ENCODE measurements at places on chromosomes 1 and 21.

DNA sequence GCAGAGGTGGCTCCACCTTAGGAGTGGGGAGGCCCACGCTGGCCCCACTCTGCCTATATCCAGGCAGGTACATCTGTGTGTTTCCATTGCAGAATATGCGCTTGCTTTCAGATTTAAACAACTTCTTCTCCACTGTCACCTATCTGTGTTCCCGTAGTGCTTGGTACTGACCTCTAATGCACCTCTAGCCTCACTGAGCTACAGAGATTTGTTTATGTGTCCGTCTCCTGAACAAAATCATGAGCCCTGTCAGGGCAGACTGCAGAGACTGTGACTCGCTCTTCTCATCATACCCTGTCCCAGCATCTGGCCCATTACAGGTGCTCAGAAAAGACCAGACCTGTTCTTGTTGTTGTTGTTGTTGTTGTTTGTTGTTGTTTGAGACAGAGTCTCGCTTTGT, 14.5 kb upstream of the LRRC38 start:
- DNase-seq = no peak

DNA sequence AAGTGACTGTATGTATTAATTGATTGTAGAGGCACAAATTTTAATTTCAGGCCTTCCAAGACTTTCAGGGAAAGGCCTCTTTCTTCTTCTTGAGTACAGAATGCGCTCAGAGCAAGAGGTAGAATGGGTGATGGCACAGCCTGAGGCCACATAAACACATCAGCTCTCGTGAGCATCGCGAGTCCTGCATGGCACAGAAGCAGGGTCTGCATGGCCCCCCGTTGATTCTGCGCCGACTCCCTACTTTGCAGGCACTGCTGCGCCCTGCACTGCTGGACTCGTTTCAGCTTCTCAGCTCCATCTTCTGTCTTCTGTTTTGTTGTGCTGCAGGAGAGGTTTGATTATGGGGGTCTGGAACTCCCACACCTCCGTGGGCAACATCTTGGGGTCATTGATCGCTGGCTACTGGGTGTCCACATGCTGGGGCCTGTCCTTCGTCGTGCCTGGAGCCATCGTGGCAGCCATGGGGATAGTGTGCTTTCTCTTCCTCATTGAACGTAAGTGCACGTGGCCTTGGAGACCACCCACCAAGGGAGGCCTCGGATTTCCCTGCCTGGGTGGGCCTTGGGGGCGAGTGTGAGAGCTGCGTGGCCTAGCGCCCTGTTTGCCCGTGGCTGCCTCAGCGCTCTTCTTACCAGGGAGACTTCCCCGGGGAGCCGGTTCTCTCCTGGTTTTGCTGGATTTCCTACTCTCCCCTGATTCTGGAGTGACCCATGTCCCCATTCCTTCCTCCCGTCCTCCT, 29.6 kb downstream of the SLC37A1 start:
- DNase-seq = no peak

DNA sequence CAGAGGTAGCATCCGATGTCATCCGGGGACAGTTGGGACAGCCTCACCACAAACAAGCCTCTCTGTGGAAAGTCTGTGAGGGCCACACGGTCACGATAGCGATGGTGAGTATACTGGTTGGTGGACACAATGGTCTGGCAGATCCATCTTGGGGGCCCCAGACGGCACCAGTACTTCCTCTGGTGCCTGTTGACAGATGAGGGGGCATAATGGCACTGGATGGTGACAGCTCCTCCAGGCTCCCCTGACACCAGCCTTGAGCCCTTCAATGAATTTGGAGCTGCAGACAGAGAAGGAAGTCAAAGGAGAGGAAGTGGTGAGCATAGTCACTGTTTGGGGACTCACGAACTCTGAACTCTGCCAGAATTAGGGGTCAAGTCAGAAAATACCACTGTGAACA, 8.0 kb downstream of the FCAMR start:
- no peak for DNase-seq

GRCh38 chr21:29365661-29366265, 67.0 kb downstream of the BACH1 start:
- peak; percentile 91 for DNase-seq

DNA sequence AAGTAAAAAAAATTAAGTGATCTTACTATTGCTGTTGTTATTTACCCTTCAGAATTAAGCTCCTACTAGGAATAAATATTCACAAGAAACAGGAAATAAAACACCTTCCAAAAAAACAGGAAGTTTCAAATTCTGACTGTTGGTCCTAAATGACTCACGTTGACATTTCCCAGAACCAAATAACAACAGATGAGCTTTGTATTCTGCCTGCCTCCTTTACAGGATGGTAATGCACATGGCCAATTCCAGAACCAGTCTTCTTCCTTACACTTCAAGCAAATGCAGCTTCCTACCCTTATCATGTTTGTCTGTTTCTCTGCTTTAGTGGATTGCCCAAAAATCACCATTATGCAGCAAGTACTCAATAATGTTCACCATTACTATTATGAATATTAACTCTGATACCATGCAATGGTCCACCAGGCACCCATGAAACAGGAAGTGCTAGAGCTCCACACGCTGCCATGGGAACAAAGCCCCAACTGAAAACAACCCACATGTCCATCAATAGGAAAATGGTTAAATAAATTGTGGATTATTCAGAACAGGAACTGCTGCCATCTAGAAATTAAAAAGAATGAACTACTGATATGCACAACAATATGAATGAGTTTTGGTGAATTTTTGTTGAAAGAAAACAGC, 8.9 kb downstream of the CASP9 start:
- no peak for DNase-seq

DNA sequence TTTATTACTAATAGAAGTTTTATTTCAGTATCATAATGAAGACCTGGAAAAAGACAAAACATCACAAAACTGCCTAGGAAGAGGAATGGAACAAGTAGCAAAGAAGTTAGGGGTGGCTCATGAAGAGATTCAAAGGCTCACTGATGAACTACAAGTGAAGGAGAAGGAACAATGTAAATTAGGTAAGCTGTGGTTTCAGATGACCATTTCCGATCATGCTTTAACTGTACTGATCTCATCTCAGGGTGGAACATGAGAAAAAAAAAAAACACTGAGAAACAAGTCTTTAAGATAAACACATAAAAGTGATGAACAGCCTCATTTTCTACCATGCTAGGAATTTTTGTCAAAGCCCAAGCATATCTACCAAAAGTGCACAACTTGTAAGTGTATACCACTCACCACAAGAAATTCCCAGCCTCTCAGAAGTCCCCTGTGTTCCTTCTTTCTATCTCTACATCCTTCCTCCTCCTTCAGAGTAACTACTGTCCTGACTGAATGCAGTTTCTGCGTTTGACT, 19.6 kb downstream of the CCDC30 start:
- no peak for DNase-seq

- no peak for DNase-seq
Observed at GRCh38 chr1:180119837-180120236, 34.8 kb upstream of the QSOX1 start.

GRCh38 chr21:23801292-23801691, 1806.0 kb downstream of the MRPL39 start:
- DNase-seq = no peak

DNA sequence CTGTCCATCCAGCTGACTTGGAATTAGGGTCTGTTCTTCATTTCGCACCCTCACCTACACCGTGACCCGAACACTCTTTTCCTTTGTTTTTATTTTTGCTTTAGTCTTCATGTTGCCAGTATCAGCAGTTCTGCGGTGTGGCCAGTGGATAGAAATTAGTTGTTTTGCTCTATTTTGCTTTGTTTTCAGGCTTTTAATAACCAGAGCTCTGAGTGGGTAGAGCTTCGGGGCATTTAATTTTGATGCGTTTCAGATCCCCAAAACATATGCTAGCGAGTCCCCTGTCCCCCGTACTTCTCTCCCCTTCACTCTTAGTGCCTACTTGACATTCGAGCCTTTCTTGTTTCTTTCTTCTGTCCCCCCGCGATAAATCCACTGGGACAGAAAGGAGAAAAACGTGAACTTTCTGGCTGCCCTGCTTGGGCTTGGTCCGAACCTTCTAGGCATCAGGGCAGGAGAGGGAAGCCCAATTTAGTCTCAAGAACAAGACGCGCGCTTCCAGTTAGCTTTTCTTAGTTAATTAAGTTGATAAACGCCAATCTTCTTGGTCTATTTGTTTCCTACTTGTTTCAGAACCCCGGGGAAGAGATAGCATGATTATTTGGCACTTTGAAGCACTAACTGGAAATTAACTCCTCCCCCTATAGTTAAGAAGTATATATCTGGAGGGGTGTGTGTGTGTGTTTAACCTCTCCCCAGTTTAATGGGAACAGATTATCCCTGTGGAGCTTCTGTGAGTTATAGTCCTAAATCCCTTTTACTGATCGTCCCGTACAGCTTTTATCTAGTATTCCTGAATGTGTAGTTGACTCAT, 839 bp downstream of the SWT1 start:
- DNase-seq = peak; percentile 36

DNA sequence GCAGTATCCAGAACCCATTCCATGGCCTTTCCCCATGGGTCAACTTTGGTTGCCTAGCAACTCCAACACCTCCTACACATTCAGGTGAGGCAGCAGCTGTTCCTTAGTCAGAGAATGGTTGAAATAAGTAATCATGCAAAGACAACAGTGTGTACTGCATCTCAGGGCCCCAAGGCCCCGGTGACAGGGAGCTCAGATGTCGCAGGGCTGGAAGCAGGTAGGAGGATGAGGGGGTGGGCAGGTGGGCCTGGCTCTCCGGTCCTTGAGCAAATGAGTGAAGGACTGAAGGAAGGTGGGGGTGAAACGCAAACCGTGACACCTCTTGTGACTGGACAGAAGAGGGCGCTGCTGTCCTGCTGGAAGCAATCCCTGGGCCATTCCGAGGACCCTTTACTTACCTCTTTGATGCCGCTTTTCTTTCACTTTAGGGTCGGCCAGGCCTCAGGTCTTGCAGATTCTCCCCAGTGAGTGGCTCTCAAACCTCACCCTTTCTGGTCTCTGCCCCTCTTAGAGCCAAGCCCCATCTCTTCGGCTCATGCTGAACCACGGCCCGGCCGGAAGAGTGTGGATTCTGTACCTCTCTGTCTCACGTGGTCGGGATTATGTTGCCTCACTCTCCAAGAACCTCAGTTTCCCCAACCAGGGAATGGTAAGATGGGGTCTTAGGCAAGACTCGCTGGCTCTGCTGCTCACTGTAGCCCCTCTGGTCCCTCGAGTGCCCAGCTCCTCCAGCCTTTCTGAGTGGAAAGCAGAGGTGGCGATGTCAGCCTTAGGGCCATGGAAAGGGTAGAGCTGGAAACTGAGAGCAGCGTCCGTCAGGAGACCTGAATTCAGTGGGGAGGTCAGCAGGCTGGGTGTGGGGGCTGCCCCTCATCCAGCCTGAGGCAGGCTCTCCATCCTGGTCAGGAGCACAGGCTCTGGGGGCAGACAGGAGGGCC, 5.6 kb upstream of the KCNA10 start:
- DNase-seq = peak; percentile 79

DNA sequence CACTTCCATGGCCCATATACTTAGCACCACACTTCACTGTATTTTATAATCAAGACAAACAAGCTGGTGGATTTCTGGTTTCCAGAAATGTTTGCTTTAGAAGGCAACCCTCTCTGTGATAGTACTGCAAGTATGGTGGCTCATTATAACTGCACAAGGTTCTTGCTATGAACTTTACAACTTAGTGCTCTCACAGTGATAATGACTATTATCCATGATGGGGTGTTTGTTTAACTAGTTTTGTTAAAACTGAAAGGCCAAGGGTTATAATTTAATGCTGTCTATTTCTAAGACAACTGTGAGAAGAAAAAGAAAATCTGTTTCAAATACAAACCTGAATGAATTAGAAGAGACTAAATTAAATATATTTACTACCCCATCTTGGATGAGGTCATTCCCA, 903.2 kb downstream of the ADGRL2 start:
- no peak for DNase-seq

DNA sequence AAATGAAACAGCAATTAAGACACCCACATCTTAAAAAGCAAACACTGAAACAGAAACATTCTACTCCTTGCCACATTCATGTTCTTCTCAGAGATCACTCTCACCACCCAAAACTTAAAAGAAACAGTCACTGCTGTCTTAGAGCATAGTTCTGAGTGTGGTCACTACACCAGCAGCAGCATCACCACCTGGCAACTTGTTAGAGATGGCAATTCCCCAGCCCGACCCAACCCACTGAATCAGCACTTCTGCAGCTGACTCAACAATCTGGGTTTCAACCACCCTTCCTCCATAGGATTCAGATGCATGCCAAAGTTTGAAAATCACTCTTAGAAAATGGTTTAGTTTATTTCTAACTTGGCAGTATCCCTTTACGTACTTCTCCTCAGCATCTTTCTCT, 126.1 kb downstream of the CDC42BPA start:
- peak; percentile 32 for DNase-seq

DNA sequence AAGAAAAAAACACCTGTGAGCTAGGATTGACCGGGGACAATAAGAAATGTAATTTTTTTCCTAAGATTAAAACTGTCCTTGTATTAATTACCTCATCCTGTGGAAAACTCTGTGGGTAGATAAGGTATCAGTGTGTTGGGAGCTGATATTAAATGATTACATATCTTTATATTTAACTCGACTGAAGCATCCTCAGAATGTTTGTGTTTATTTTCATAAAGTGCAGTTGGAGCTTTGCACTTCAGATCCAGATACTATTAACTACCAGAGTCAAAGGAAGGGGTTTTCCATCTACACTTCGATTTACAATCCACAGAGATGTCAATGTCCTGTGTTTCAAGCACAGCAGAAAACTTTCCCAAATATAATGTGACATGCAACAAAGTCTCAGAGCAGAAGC, 164.5 kb downstream of the NR5A2 start:
- DNase-seq = no peak

- no peak for DNase-seq
Observed at GRCh38 chr1:27518808-27519207, 28.8 kb upstream of the WASF2 start.

DNA sequence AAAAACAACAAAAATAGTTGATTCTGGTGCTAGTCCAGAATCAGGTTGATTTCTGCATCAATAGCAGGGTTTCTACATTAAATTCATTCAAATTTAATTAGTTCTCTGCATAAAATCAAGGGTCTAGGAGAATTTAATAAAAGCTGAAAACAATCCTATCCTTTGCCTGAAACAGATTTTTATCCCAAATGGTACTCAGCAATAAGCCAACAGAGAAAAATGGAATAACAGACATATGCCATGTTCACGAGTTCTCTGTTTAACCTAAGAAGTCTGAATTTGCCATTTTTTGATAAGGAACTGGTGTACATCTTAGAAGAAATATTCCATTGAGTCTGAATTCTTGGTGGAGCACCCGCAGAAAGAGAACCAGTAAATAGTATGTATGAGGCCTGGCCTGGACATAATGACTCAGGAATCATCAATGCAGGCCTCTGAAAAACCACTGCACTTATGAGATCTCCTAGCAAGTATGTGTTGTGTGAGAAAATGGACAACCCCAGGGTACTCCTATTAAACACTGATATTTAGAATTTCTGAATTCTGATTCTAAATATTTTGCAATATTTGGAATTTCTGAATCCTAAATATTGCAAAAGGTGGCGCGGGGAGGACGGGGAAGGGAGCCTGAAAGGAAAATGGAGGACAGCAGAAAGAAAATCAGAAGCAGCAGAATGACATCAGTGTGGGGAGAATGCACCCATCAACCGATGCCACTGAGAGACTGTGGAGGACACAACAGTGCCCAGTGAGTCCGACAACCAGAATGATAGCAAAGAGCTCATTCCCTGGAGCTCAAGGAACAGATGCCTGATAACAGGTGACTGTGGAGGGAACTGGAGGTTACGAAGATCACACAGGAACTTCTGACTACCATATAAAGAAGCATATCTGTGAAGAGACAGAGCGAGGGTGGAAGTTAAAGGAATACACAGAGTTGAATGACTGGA, 97.6 kb downstream of the APP start:
- DNase-seq = no peak

GRCh38 chr1:178005450-178005849, 35.6 kb upstream of the SEC16B start:
- no peak for DNase-seq

GRCh38 chr1:34682452-34683223, 72.2 kb upstream of the GJB5 start:
- DNase-seq = no peak

All from G401 (cell line).